Activated CD4-positive, CD25-positive, alpha-beta regulatory T cell (primary cell): ENCODE measurements at places on chromosomes 3 and 15.

GRCh38 chr3:149658744-149659497, 1.1 kb upstream of the WWTR1 start:
- no peak for DNase-seq

- DNase-seq: no peak
Measured at GRCh38 chr3:74349015-74349414, 265.4 kb downstream of the CNTN3 start.

- no peak for DNase-seq
Measured at GRCh38 chr3:15107075-15107947, 8.4 kb upstream of the RBSN start.

DNA sequence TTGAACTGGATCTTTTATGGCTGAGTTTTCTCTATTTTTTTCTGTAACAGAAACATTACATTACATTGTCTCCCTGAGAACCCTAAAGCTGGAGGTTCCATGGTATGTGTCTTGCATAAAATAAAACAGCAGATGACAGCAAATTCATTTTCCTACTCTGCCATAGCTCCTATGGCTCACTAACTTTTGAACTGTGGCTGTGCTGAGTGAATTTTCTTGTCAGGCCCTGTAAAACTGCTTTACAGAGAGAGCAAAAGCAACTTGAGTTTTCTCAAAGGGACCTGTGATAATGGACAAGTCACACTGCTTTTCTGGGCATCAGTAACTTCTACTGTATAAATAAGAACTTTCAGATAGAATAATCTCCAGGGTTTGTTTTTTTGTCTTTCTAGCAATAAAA, 129.9 kb upstream of the TSC22D2 start:
- no peak for DNase-seq

GRCh38 chr15:60477916-60478565, 901 bp downstream of the ICE2 start:
- DNase-seq: no peak

DNA sequence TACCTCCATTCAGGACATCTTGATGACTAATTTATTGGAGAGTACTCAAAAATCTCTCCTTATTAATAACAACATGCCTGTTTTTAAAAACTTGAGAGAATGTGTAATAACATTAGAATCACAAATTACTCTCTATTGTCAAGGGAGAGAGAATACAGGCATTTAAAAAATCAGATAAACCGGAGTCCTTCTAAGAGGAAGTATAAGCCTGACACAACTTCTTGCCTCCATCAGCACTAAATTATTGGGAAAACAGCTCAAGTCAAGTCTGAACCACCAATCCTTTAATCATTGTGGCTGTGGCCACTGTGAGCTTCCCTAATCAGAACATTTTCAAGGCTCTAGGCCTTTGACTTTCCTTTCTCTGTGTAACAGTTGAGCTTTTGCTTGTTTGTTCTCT, 38.0 kb downstream of the SSR3 start:
- no peak for DNase-seq

- no peak for DNase-seq
Measured at GRCh38 chr3:49924683-49925082, 4.9 kb downstream of the MON1A start.

- DNase-seq: peak; percentile 72
Measured at GRCh38 chr3:49104427-49105291, at the start of gene QARS1. QARS1 (minus strand) TSS chr3:49104757; CDS start chr3:49104733, 24 bp downstream.

- DNase-seq: no peak
Measured at GRCh38 chr3:77038468-77038929, 1.4 kb upstream of the ROBO2 start.

DNA sequence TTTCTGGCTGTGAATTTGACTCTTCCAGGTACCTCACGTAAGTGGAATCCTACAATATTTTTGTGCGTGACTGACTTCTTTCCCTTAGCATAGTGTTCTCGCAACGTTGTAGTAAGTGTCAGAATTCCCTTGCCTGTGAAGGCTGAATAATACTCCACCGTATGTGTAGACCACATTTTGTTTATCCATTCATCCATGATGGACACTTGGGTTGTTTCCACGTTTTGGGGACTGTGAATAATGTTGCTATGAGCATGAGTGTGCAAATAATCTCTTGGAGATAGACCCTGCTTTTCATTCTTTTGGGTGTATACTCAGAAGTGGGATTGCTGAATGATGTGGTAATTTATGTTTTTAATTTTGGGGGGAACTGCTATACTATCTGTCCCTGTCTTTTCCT, 82.2 kb downstream of the APBA2 start:
- DNase-seq: no peak
